ENCODE measurements at places on chromosomes 2 and 18. TPM values are rescaled to one million over a fixed set of nuclear protein-coding genes. Genes with fewer than 3 reads are reported as not detected.

ATP6V1C2 gene
- total RNA-seq = not detected

MTX2 gene
- total RNA-seq = 34.5 TPM

LOXL3 gene
- 1.8 TPM for total RNA-seq

PLEKHB2 gene
- total RNA-seq = 164 TPM

MYO3B gene
- total RNA-seq = not detected

ANKAR gene
- total RNA-seq = 3.6 TPM

LYPD1 gene
- total RNA-seq = 66.5 TPM

RAMP1 gene
- total RNA-seq = not detected

SIGLEC15 gene
- 0.13 TPM for total RNA-seq

IGFBP5 gene
- 0.20 TPM for total RNA-seq

FSHR gene
- not detected for total RNA-seq

ALLC gene
- not detected for total RNA-seq

TMEM17 gene
- total RNA-seq = 1.5 TPM

MERTK gene
- total RNA-seq = 33.6 TPM

CCDC68 gene
- total RNA-seq = 1.1 TPM

SIX2 gene
- 0.14 TPM for total RNA-seq

CTLA4 gene
- not detected for total RNA-seq

FIGN gene
- total RNA-seq = 0.99 TPM
